ENCODE measurements at places on chromosomes 4 and X.

DNA sequence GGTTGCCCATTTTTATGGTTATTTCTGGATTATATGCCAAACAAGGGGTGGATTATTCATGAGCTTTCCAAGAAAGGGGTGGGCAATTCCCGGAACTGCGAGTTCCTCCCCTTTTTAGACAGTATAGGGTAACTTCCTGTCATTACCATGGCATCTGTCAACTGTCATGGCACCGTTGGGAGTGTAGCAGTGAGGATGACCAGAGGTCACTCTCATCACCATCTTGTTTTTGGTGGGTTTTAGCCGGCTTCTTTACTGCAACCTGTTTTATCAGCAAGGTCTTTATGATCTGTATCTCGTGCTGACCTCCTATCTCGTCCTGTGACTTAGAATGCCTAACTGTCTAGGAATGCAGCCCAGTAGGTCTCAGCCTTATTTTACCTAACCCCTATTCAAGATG is 57.6 kb downstream of the SH3KBP1 start:
- DNase-seq: no peak

GRCh38 chr4:119508281-119508680 is 120.3 kb downstream of the PDE5A start:
- DNase-seq: no peak

GRCh38 chrX:106378616-106379015 is 210.5 kb downstream of the PWWP3B start:
- no peak for DNase-seq

- DNase-seq: no peak
Measured at GRCh38 chr4:122038896-122039295, 87.0 kb upstream of the TRPC3 start.

DNA sequence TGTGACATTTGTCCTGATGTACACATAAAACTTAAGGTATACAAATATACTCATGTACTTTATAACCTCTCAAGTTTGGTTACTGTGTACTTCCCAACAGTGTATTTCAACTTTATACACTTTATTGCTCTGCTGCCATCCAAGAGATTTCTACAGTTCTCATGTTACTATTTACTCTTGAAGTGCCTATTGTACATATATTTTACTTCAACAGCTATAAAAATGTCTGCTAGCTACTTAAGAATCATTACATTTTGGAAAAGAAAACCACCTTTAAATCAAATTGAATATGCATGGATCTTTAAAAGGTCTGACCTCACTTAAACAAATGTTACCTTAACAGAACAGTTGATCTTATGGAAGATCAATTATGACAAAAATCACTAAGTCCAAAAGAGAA is 1056.4 kb downstream of the ADGRL3 start:
- no peak for DNase-seq

GRCh38 chrX:40207626-40208025 is 109.9 kb upstream of the BCOR start:
- no peak for DNase-seq

- DNase-seq: no peak
Measured at GRCh38 chrX:118682258-118683014, 45.0 kb upstream of the IL13RA1 start.

- peak; percentile 87 for DNase-seq
Measured at GRCh38 chrX:40933132-40933705, 152.0 kb upstream of the USP9X start.

DNA sequence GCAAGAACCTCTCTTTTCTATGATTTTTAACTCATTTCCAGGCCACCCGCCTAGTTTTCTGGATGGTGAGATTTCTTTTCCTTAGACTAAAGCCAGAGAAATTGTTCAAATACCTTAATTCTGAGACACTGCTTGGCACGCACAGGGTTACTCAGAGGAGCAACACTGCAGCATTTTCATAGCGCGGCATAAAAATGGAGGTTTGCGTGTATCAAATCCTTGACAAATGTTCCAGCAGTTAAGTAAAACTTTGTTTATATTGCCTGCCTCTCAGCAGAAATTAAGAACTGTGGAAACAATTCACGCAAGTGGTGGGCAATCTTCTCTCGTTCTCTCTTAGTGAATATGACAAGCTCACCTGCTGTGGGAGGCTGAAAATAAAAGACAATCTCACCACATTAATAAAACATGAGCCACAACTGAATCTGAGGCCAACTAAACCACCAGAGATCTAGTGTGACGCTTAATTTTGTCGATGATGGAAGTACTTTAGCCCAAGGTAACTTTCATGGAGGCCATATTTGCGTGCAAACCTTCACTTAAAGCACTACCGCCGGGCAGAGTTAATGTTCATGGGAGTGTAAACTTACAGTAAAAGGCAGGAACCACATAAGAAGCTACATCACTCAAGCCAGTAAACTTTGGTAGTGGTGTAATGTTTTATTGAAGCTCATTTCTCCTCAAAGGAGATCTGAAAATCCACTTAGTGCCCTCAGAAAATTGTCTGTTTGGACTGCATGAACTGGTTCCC is 894.8 kb upstream of the EPHA5 start:
- no peak for DNase-seq

DNA sequence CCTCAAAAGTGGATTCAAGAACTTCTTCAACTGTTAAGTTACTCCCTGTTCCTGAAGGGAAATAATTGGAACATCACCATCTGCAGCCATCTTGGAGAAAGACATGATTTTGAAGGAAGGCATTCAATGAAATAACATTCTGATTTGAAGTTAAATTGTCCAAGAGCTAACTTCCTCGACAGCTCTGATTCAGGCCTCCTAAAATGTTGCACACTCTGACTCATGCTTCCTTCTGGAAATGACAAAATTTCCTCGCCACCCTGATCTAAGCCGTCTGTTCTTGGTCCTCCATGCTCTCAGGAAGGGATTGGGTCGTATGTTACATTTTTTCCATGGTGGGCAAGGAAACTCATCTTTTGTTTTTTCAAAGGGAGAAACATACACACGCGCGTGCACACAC is 496.9 kb upstream of the DIPK2B start:
- DNase-seq: peak; percentile 95

GRCh38 chrX:150919401-150919800 is 20.9 kb upstream of the CD99L2 start:
- DNase-seq: no peak

- no peak for DNase-seq
Measured at GRCh38 chrX:54415534-54416350, 24.5 kb upstream of the TSR2 start.

GRCh38 chr4:164087733-164088132 is 593.2 kb downstream of the TMA16 start:
- no peak for DNase-seq

DNA sequence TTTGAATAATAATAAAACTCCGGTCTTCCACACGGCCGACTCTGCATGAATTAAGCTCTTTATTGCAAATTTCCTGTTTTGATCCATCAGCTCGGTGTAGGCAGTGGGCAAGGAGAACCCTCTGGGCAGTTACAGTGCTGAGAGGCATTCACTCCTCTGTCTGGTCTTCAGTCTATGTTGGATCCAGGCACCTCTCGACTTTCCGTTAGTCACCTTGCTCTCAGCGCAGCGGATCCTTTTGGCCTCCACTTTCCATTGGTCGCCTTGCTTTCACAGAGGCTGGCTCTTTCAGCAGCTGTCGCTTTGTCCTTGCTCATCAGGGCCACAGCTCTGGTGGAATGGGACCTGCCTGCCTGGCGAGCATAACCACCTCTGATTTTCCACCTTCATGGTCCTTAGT is 52.9 kb downstream of the TRMT44 start:
- DNase-seq: no peak

GRCh38 chrX:13159886-13160285 is 115.5 kb upstream of the FAM9C start:
- no peak for DNase-seq

- DNase-seq: no peak
Measured at GRCh38 chrX:9466124-9466495, 1.3 kb downstream of the TBL1X start.

- no peak for DNase-seq
Measured at GRCh38 chr4:7156761-7157488, 35.4 kb upstream of the SORCS2 start.

DNA sequence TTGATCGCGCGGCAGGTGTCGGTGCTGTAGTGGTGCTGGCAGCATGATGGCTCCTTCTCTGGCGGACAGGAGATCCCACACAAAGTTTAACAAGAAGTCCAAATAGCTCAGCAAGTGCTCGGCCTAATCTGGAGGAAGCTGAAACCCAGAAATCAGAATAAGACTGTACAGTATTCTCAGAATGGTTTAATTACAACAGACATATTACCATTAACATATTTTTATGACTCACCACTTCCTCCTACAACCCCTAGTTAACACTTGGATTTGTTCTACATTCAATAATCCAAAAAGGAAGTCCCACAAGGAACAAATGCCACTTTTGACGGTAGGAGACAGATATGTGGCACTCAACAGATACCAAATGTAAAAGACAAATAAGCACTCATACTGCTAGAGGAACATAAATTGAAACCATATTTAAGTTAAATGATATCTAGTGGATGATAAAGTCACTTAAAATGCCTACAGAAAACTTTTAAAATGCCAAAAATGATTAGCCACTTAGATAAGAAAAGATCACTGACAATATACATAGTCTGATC is 91.2 kb downstream of the HUWE1 start:
- peak; percentile 14 for DNase-seq

- DNase-seq: no peak
Measured at GRCh38 chr4:119735165-119735651, 106.6 kb upstream of the PDE5A start.

- DNase-seq: no peak
Measured at GRCh38 chr4:140742838-140743193, 13.4 kb downstream of the TBC1D9 start.

GRCh38 chrX:153511784-153512500 is 5.5 kb upstream of the ATP2B3 start:
- no peak for DNase-seq

- DNase-seq: no peak
Measured at GRCh38 chrX:41127477-41128192, 42.4 kb downstream of the USP9X start.

- DNase-seq: no peak
Measured at GRCh38 chr4:111362941-111363361, 740.1 kb upstream of the PITX2 start.

DNA sequence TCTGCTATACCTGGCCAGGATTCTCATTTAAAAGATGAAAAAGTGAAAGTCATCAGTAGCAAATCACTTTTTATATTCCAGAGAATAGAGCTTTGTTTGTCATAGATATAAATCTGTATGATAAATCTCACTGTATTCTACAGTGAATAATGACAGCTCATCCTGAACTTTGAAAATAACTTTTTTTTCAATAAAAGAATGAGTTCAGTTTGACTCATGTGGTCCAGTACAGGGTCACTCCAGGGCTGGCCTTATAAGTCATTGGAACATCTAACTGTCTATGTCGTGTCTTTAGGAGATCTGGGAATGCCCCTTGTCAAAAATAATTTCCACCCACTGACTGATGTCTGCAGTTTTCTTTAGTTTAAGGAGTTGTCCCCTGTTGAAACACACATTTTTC is 18.5 kb upstream of the CXCL8 start:
- no peak for DNase-seq

DNA sequence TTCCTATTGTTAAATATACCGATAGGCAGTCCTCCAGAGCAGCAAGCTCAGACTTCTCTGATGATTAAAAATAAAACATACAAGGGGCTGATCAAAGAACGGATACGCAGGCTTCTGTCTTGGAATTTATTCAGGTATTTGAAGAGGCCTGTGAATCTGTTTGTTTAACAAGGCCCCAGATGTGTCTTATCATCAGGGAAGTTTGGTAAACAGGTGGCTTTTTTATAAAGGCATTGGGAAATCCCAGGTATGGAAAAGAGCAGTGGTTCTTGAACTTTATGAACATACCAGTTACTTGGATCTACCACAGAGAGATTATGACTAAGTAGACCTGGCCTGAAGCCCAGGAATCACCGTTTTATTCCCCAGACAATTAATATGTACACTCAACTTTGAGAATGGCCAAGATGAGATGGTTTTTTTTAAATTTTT is 47.9 kb downstream of the SOWAHB start:
- DNase-seq: no peak

GRCh38 chr4:88035292-88035691 is 27.9 kb downstream of the PKD2 start:
- DNase-seq: no peak

- DNase-seq: no peak
Measured at GRCh38 chr4:153131596-153131995, 72.6 kb upstream of the TRIM2 start.

DNA sequence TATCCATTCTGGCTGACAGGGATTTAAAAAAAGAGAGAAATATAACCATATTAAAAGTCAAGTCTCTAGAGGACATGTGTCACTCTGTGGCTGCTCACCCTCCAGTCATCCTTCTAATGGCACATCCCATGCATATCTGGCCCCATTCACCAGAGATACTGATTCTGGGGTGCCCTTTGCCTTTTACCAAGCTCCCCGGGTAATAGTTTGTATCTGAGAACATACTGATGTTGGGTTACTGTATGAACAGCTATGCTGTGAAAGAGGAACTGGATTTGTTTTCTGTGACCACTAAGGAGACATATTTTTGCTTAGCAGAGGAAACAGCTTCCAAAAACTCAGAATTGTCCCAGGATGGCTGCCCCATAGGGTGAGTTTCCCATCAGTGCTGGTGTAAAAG is 56.0 kb downstream of the SAT1 start:
- no peak for DNase-seq

- DNase-seq: no peak
Measured at GRCh38 chr4:139817657-139818452, 152.2 kb downstream of the MGST2 start.

DNA sequence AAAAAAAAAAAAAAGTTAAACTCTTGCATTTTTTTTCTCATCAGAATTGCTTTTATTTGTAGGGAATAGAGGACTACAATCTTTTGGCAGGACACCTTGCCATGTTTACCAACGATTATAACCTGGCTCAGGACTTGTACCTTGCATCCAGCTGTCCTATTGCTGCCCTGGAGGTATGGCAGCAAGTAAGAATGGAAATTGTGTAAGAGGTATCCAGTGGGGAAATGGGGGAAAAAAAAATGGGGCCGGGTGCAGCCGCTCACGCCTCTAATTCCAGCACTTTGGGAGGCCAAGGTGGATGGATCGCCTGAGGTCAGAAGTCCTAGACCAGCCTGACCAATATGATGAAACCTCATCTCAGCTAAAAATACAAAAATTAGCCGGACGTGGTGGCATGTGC is 49.8 kb downstream of the WDR19 start:
- DNase-seq: no peak

- peak; percentile 40 for DNase-seq
Measured at GRCh38 chr4:5526080-5526846, 182.1 kb downstream of the EVC2 start.

DNA sequence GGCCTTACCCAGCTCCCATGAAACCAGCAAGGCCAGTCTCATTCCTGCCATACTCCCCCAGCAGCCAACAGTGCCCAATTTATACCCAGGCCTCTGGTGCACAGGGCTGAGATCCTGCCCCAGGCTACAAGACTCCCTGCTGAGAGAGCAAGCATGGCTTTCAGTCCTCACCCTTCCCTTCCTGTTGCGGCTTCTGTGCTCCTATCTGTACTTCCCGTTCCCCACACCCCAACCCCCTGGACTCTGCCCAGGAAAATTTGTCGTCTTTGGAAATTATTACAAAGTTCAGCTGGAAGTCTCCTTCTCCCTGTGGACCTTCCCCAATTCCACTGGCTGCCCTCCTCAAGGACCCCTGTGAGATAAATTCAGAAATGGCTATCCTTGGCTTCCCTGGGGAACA is 84.1 kb upstream of the GK2 start:
- DNase-seq: no peak

Data from dermis microvascular lymphatic vessel endothelial cell (primary cell).